ENCODE measurements at places on chromosomes 3 and 15.
A peak's percentile ranks its signal among the peaks of the same experiment; 100 is the strongest.

GRCh38 chr15:77482570-77482969, 61.9 kb downstream of the HMG20A start:
- peak; percentile 49 for DNase-seq

DNA sequence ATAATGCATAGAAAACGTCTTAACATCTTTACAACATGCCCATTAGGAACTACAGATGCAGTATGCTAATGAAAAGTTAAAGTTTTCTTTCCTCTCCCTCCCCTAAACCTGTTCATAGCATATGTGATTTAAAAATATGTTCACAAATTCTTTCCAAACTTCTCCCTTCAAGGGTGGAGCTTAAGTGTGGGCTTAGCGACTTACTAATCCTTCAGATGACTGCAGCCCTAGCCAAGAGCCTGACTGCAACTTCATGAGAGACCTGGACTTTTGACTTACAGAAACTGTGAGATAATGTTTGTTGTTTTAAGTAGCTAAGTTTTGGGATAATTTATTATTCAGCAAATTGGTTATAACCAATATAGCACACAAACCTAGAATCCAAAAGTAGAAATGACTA, 22.0 kb upstream of the ANXA2 start:
- no peak for DNase-seq

GRCh38 chr3:52503788-52504424, 8.8 kb downstream of the STAB1 start:
- DNase-seq: no peak

DNA sequence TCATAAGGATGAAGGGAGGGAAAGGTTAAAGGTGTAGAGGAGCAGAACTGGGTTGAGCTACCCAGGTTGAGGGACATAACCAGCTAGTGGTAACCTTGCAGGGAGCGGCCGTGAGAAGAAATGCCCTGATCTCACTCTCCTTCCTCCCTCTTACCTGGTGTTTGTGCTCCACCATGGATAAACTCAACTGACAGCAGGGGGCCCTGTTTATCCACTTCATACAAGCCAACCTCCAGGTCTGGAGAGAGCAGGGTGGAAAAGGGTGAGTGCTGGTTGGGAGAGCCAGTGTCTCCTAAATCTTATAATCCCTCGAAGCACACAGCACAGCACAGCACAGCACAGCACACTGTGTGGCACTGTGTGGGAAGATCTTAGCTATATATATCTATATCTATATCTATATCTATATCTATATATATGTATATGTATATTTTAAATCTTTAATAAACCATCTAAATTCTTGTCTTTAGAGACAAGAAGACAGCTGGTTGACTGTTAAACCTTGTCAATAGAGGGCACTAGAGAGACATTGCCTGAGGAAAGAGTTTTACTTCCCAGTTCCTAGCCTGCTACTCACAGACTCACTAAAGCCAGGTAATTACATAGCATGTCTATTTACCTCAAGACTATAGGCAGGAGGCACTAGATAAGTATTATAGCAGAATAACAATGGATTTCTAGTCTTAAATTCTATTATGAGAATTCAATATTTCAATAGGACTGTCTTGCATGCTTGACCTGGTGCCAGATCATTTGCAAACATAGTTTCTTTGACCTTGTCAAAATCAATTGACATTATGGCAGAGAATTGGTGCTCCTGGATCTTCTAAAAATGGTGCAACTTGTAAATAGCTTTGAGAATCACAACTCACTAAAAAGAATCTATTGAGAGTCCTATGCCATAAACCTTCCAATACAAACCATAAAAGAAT, 21.7 kb upstream of the FMN1 start:
- DNase-seq: peak; percentile 49

DNA sequence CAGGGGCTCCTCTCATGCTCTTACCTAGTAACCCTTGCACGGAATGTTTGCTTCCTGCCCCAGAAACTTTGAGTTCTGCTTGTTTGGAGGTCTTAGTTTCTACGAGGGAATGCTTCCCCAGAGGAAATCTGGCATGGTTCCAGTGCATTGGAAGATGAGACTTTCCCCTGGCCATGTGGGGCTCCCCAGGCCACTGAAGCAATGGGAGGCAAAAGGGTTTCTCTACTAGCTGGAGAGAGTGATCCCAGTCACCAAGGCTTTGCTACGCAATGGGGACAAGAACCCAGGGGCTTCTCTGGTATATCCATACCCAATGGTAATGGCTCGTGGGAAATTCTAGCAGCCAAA, 44.2 kb upstream of the RPL32 start:
- DNase-seq: no peak

DNA sequence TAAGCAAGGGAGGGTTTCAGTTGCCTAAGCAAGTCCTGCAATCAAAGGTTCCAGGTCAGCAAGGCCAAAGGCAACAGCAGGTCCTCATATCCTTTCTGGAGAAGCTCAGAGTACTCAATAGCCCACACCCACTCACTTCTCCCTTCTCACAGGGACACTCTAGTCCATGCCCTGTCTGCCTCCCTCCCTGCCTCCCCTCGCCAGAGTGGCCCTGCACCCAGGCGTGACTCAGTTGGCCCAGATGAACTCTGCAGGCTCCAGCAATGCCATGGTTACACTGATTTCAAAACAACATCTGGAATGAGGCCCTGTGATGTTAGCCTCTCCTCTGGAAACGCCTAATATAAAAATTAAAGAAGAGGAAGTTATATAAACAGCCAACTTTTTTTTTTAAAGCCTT, 32.9 kb downstream of the IL16 start:
- no peak for DNase-seq

DNA sequence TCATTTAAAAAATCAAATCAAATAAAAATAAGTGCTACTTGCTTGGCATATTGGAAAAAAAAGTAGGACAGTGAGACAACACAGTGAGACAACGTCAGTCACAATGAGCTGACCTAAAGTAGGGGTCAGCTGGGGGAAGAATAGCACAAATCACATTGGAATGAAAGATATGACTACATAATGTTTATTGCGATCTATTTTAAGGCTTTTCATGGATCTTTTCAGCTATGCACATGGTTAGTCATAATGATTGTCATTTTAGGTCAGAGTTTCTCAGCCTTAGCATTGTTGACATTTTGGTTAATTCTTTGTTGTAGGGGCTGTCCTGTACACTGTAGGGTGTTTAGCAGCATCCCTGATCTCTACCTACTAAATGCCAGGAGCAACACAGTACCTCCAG, 44.5 kb downstream of the CMSS1 start:
- DNase-seq: peak; percentile 89

- DNase-seq: no peak
Observed at GRCh38 chr15:84108728-84109127, 126.8 kb upstream of the GOLGA6L4 start.

GRCh38 chr3:43688245-43688650, 2.5 kb upstream of the ABHD5 start:
- no peak for DNase-seq

- DNase-seq: peak; percentile 33
Observed at GRCh38 chr3:195877136-195877715, 31.1 kb downstream of the TNK2 start.

DNA sequence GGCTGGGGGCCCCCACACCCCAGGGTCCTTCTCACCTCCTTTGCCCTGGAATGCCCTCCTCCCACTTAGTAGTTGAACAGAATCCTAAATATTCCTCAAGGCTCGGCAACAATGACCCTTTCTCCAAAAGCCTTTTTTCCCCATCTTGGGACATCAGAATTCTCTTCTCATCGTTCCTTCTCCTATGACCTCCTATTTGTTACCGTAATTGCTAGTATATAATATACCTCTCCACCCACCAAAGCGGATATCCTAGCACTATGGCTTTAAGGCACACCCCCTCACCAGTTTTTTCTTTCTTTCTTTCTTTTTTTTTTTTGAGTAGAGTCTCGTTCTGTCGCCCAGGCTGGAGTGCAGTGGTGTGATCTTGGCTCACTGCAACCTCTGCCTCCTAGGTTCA, 16.8 kb downstream of the HDAC11 start:
- no peak for DNase-seq

DNA sequence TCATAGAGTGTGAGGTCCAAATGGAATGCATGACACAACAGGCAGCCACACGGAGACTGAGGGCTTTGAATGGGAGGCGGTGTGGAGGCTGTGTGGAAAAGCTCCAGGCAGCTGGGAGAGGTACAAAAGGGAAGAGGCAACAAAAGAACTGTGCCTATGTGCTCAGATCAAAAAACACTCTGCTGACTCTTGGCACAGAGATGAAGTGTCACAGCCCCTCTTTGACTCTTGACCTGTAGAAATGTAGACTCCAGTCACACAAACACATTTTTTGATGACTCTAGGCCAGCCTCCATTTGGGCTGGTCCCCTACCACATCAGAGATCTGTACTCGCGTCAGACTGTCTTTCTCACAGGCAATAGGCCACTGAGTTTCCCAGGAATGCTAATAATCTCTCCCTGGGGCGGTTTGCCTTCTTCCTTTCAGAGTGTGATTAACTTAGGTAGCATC, 456.0 kb downstream of the TUSC7 start:
- DNase-seq: no peak

DNA sequence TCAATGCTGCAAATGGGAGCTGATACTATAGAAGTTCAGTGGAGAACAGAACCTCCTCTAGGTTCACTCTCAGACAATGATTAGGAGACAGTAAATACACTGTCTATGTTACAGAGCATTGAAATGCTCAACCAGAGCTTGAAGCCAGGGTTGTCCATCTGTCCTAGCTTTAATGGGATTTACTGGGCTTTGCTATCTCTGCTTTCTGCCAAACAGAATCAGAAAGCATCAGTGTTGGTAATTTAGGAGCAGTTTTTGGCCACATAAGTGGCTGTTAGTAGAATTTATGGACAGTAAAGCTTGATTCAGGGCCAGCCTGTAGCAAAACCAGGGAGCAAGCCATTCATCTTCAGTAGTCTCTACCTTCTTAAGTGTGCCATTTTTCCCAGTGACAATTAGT, 396.3 kb downstream of the LSAMP start:
- DNase-seq: no peak

GRCh38 chr3:107367353-107367752, 9.9 kb upstream of the CCDC54 start:
- peak; percentile 78 for DNase-seq

- DNase-seq: peak; percentile 20
Observed at GRCh38 chr3:17489139-17489538, 253.3 kb downstream of the TBC1D5 start.

- no peak for DNase-seq
Observed at GRCh38 chr15:68353421-68354135, 76.0 kb downstream of the FEM1B start.

DNA sequence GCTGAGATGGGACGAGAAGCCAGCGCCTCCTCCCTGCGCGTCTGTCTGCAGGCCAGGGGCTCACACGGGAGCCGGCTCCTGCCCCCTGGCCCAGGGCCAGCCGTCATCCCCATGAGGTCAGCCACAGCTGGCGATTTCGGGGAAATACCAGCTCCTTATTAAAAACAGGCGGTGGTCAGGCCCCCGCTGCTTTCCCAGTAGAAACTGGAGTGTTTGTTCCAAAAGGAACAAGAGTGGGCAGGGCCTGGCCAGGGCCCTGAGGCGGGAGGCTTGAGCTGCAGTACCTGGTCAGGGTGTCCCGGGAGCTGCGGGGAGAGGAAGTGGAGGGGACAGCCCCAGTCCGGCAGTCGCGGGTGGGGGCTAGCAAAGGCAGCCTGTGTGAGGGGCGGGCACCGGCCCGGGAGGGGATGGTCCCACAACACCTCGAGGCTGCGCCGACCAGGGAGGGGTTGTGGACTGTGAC, 17.8 kb downstream of the MYL3 start:
- DNase-seq: peak; percentile 58

GRCh38 chr3:30393079-30393478, 213.3 kb upstream of the TGFBR2 start:
- DNase-seq: no peak

- peak; percentile 98 for DNase-seq
Observed at GRCh38 chr3:143307613-143308183, 188.1 kb downstream of the CHST2 start.

- no peak for DNase-seq
Observed at GRCh38 chr3:9217784-9218513, 31.5 kb downstream of the SRGAP3 start.

DNA sequence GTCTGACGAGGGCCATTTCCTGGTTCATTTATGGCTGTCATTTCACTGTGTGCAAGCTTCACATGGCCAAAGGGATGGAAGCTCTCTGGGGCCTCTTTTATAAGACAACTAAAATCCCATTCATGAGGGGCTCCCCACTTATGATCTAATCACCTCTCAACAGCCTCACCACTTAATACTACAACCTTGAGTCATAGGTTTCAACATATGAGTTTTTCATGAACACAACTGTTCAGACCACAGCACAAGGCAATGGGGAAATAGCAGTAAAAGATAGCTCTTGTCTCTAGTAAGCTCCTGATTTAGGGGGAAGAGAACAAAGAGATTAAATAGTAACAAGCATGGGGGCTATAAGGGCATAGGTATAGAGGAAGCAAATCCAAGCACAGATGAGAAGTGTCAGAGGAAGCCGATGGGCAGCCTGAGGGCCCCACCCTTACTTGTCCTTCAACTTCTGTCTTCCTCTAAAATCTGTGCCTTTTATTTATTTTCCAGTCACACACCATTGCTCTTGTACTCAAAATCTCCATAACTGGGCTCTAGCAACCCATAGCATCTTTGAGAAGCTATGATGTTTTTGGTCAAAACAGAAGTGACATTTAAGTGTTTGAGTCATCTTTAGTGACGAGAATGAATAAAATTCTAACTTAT, 329.1 kb downstream of the UNC13C start:
- no peak for DNase-seq

DNA sequence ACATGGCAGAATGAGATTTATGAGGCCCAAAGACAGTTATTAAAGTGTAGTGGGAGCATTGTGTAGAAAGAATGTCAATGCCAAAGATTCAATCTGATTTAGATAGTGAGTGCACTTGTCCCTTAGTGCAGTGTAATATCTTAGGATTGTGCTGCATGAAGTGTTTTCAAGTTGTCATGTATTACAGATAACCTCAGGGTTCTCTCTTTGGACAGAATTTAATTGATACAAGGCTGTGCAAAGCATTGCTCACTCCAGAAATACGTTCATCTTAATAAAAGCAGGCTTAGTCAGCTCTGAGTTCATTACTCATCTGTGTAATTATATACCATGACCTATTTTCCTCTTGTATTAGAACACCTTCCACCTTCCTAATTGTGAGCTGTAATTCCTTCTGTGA, 16.0 kb upstream of the GPR171 start:
- DNase-seq: peak; percentile 93

DNA sequence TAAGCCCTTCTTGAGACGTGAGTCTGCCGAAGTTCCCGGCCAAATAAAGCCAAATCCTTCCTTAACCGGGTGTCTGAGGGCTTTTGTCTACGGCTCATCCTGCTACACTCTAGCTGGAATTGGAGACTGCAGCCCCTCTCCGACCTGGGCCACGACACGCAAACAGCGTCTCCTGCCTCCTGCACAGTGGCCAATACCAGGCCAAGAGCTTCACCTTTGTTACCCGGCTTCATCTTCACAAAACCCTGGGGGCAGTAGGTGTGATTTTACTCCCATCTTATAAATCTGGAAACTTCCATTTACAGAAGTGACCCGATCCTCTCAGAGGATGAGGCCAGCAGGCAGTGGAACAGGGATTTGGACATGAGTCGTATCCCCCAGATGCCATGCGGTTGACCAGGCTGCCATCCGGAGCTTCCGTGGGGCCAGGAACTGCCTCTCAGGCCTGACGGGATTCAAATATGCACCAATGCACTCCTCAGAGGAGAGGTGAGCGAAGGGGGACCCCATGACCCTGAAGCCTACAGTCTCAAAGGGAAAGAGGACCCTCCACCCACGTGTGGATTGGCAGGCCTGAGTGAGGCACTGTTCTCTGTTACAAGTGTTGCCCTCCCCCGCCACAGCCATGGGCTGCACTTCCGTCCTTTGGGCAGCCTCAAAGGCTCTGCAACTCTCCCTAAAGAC, 53.2 kb upstream of the KLF13 start:
- DNase-seq: no peak

- DNase-seq: no peak
Observed at GRCh38 chr15:41954036-41954435, 18.3 kb downstream of the EHD4 start.
